ENCODE measurements at places on chromosomes 13 and 19.

- no peak for DNase-seq
Observed at GRCh38 chr13:98785405-98785804, 32.9 kb upstream of the SLC15A1 start.

GRCh38 chr13:26528527-26528926 lies 29.0 kb upstream of the WASF3 start:
- no peak for DNase-seq

- no peak for DNase-seq
Observed at GRCh38 chr13:59495299-59495698, 668.4 kb downstream of the DIAPH3 start.

- DNase-seq: no peak
Observed at GRCh38 chr19:41427647-41428480, 690 bp upstream of the B3GNT8 start.

- no peak for DNase-seq
Observed at GRCh38 chr13:113468472-113469201, 15.3 kb upstream of the ADPRHL1 start.

GRCh38 chr19:13981988-13982501 lies 24.1 kb downstream of the RFX1 start:
- DNase-seq: no peak

All from mucosa of gallbladder (tissue), 1 donor.